D721Med (cell line): ENCODE measurements at places on chromosomes 1 and 21.

GRCh38 chr1:44220001-44220751 lies 6.9 kb downstream of the DMAP1 start:
- DNase-seq = no peak

- no peak for DNase-seq
Observed at GRCh38 chr1:42259059-42259738, 75.8 kb downstream of the FOXJ3 start.

GRCh38 chr1:173478094-173478674 lies 1.0 kb downstream of the PRDX6 start:
- DNase-seq = no peak

- no peak for DNase-seq
Observed at GRCh38 chr1:213070406-213070805, 19.4 kb downstream of the RPS6KC1 start.

DNA sequence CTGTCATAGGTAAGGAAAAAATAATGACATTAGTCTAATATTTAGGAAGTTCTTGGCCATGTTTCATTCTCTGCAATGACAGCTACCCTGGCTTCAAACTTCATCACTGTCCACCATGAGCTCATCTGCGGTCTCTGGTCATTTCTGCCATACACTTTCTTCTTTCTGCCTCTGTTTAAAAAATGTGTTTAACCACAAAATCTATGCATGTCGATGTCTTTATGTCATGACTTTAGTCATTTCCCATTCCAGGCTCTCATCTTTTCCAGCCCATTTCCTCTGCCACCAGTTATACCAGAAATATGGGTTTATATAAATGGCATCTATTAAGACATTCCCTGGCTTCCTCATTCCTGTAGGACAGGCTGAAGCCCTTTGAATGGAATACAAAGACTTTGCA lies 68.5 kb upstream of the DUSP10 start:
- DNase-seq = no peak

- DNase-seq = no peak
Observed at GRCh38 chr1:185533596-185533995, 200.6 kb upstream of the HMCN1 start.

DNA sequence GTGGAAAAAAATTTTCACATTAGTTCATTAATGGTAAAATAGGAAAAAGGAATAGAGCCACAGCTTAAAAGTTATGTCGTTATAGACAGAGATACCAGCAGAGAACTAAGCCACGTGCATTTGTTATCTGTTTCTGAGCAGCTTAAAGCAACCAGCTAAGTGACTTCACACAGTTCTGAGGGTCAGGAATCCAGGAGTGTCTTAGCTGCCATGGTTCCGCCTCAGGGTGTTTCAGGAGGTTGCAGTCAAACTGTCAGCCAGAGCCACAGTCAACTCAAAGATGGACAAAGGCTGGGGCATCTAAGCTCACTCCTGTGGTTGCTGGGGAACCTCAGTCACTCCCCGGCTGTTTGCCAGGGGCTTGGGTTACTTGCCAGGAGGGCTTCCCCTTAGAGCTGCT lies 515.8 kb downstream of the SMYD3 start:
- no peak for DNase-seq
